Stimulated activated CD8-positive, alpha-beta memory T cell treated with anti-CD3 and anti-CD28 coated beads, Interleukin-15, amount 100 ng/mL, for 48 hours (primary cell): ENCODE measurements at places on chromosomes 2 and 18.

DNA sequence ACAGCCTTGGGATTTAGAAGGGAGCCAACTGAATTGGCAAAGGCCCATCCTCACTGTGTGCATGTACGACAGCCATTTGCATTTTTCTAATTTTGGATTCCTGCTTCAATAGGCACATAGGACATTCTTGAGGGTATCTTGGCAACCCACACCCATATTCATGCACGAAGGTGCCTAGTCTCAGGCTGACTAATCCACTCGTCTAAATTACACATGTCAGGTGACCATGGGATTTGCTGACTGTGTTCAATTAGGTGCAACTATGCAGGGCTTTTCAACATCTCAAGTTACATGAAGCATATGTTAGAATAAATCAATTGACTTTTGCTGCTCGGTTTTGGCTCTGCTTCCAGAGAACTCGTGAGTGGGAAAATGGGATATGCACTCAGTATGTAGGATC, 249.7 kb downstream of the SP3 start:
- no peak for DNase-seq

- no peak for DNase-seq
These were observed 22.8 kb upstream of the DAW1 start for GRCh38 chr2:227848586-227848985.

DNA sequence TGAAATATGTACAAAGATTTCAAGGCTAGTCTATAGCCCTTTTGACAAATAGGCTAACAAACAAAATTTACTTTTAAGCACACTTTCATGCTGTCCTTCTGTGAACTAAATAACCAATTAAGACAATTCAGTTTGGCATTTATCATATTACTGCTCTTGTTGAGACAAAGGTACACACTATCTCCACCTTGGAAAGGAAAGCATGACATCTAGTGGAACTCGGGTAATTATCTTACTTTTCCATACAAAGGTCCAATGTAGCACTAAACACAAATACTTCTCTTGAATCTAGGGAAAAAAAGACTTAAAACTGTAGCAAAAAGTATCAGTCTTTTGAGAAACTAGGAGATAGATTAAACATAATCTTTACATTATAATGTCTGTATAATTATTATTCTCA, 125.0 kb upstream of the CD226 start:
- no peak for DNase-seq

- no peak for DNase-seq
These were observed 6.3 kb downstream of the RNU4ATAC start for GRCh38 chr2:121536850-121537557.

DNA sequence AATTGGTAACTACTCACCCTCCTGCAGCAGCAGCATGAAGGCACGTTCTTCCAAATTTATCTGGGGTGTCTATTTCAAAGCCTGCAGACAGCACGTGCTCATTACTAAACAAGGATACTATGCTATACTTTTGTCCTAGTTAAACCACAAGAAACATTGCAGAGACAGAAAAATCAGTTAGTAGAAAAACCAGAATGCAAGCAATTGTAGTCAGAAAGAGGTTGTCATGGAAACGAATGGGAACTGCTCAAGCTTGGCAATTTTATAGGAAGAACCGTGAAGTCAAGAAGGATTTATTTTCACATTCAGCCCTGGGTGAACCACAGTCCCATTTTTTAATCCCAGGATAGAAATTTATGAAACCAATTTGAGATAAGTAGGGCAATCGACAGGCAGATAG, 162.2 kb upstream of the PGAP1 start:
- DNase-seq: no peak

DNA sequence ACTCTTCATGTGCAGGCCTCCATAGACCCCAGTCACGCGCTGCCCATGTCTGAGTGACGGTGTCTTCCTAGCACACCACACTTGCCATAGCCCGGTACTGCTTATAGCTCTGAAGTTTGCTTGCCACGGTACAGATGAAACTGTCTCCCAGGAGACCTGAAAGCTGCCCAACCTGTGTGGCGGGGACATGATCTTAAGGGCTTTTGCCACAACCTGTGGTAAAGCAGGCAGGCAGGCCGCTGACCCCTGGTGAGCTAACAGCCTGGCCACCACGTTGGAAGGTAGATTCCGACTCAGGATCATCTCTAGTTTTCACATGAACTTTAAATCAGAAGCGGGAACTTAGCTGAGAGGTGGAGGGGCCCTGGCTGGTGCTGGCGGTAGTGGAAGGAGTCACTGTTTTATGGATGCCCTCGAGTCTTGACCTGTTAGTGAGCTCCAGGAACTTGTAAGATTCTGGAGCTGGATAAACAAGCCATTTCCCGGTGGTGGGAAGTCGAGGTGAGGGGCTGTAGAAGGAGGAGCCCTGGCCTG, 153.3 kb downstream of the ZNF236 start:
- no peak for DNase-seq

- DNase-seq: no peak
These were observed 52.2 kb upstream of the ERMN start for GRCh38 chr2:157377861-157378260.

GRCh38 chr2:28499282-28499681, 3.4 kb downstream of the PLB1 start:
- no peak for DNase-seq

DNA sequence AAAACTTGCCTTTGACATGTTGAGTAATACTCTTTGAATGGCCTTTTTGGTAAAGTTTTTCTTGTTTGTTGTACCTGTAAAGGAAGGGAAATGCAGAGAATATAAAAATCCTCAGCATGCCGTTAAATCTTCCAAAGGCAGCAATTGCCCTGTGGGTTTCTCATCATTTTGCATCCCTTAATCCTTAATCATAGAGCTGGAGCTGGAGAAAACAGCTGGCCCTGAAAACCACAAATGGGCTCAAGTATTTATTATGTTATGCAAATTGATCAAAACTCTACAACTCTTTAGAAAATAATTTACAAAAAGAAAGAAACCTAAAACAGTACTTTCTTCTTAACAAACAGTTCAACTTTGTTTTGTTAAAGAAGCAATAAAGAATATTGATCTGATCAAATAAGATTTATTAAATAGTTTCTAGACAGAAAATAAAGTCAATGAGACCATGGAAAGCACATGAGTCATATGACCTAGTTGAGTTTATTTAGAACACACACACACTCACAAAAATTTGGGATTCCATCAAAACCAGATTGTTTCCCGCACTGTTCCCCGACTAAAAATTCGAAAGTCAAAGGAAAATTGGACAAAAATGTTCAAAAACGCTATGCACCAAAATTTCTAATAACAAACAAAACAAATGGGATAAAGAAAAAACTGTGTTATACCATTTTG, 309.0 kb downstream of the GULP1 start:
- no peak for DNase-seq

DNA sequence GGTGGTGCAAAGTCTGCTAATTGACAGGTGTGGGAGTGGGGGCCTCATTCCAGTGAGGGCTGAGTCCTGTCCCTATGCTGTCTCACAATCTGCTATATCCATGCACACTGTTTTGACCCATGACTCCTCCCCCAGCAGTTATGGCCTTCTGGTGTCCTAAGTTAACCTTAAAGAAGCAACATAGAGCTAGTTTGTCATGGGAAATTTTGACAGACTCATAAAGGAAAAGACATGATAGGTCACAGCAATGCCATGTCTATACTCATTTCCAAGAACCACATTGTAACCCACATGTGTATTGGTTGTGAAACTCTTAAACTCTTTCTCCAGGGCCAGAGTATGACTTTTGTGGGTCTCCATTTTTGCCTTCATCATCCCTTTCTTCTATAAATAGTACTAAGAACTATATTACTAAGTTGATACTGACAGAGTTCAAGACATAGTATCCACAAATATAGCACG, 78.2 kb upstream of the SLC1A4 start:
- DNase-seq: no peak

DNA sequence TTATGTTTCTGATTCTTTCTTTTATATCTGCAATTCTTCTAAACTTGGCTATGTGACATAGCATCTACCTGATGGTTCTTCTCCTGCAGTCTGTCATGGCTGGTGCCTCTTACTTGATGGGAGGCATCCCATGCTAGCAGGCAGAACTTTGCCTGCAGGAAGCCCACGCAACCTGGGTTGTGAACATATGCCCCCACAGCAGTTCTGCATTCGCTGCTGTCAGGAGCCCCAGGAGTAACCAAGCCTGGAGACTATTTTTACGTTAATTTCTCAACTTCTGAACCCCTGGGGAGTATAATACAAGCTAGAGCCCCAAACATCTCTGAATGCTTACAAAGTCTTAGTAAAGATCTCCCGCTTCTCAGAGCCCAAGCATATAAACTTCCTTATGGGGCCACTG, 12.1 kb downstream of the FAM168B start:
- no peak for DNase-seq

GRCh38 chr18:3723554-3723953, 273.6 kb downstream of the TGIF1 start:
- DNase-seq: no peak

- no peak for DNase-seq
These were observed 140.9 kb upstream of the CYP1B1 start for GRCh38 chr2:38216886-38217285.

- DNase-seq: no peak
These were observed 1225.6 kb downstream of the LRP1B start for GRCh38 chr2:140905083-140905781.

DNA sequence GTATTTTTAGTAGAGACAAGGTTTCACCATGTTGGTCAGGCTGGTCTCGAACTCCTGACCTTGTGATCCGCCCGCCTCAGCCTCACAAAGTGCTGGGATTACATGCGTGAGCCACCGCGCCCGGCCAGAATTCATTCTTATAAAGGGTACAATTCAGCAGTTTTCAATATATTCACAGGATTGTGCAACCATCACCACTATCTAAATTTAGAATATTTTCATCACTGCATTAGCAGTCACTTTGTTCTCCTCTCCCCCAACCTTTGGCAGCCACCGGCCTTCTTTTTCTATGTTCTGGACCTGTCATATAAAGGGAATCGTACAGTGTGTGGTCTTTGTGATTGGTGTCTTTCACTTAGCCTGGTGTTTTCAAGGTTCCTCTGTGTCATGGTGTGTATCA, 40.7 kb downstream of the TCF7L1 start:
- no peak for DNase-seq

DNA sequence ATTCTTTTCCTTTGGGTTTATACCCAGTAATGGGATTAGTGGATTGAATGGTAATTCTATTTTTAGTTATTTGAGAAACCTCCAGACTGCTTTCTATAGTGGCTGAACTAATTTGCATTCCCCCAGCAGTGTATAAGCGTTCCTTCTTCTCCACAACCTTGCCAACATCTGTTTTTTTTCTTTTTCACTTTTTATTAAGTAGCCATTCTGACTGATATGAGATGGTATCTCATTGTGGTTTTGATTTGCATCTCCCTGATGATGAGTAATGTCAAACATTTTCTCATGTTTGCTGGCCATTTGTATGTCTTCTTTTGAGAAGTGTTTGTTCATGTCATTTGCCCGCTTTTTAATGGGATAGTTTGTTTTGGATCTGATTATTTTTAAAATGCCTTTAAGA, 64.1 kb upstream of the MEIS1 start:
- DNase-seq: no peak

GRCh38 chr18:9101730-9102507, 580 bp upstream of the NDUFV2 start:
- no peak for DNase-seq

GRCh38 chr2:181578829-181579228, 78.1 kb downstream of the CERKL start:
- DNase-seq: no peak

DNA sequence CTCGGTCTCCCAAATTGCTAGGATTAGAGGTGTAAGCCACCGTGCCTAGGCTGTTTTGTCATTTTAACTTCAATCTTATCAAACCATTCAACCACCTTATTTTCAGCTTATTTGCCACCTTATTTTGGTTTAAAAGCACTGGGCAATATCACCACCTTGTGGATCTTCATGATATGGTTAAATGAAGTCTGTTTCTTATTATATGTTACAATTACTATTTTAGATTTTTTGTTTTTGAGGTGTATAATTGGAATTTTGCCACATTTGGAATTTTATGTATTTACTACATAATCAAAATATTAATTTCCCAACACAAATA, 43.8 kb upstream of the SCN9A start:
- no peak for DNase-seq

DNA sequence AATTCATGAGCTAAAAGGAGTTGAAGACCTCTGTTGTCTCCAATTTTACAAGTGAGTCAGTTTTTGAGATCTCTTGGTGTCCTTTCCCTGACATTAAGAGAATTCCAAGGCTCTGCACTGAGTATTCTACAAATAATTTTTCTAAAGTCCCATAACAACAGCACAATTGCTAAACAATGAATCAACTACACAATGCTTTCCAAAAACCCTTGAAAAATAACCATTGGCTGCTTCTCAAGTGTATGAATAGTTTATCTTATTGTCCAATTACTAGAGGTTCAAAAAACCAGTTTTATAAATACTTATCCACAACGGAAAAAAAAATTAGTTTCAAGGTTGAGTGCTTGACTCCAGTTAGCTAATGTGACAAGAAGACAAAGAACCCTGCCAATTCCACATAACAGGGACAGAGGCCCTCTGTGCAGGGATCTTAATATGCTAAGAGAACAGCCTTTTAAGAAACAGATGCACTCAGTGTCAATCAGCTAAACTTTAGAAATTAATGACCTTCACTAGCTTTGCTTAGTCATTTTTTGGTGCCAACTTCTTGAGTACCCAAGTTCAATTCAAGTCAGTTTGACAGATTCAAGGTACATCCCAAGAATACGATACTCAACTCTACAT, 266.6 kb upstream of the CYP26B1 start:
- DNase-seq: no peak

DNA sequence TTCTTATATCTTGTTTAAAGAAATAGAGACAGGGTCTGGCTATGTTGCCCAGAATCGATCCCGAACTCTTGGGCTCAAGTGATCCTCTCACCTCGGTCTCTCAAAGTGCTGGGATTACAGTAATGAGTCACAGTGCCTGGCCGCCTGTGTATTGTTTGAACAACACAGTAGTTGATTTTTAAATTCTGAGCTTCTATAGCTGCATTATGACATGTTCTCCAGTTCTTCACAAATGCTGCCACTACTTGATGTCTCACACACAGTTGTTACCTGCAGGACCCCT, 7.7 kb upstream of the RHOB start:
- no peak for DNase-seq

DNA sequence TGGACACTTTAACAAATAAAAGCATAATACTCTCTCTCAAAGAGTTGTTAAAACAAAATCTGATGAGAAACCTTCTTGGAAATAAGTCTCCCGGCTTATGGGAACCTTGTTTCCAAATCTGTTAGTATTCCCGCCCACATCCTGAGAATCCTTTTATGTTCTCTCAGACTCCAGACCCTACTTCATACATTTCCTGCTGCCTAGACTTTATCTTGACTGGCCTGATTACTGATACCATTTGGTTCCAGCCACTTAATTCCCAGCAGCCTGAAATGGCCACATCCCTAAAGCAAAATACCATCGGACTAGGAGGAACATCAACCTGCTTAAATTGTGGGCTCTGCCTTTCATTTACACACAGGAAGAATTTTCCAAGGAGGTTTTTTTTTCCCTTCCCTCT, 79.1 kb upstream of the CYP1B1 start:
- DNase-seq: no peak

- no peak for DNase-seq
These were observed 6.7 kb downstream of the CWC22 start for GRCh38 chr2:180000434-180000833.

- DNase-seq: no peak
These were observed 852.6 kb upstream of the SALL3 start for GRCh38 chr18:78127041-78127440.

- DNase-seq: no peak
These were observed 735 bp downstream of the CD207 start for GRCh38 chr2:70834881-70835280.

GRCh38 chr2:124816007-124816406, 790.9 kb downstream of the CNTNAP5 start:
- no peak for DNase-seq

- DNase-seq: no peak
These were observed 296.2 kb upstream of the SMIM21 start for GRCh38 chr18:75723521-75724340.
